ENCODE measurements at places on chromosomes 4 and X.

DNA sequence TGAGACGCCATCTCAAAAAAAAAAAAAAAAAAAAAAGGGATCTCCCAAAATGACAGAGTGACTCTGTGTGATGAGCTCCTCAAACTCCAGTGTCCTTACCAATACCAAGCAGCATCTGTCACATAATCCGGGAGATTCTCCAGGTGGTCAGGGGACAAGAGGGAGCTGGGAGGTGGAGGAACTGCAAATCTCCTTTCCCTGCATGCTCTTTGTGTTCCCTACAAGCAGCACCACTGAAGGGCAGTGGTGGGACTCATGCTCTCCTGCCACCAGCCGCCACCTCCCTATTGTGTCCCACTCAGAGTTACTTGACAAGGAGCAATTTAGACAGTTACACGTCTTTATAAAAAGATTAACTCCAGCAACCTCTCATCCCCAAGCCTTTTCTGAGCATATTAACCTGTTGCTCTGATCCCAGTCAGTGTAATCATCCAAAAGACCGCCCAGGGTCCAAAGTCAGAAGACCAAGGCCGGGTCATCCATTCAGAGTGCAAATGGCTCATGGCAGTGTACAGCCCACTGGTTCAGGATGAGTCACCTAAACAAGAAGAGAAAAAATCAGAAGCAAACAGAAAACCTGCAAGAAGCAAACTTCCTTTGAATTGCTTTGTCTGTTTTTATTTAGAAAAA lies 23.6 kb downstream of the MGST2 start:
- no peak for DNase-seq

- DNase-seq: no peak
Observed at GRCh38 chr4:24995346-24995919, 35.3 kb downstream of the LGI2 start.

- DNase-seq: no peak
Observed at GRCh38 chrX:106780264-106780663, 22.2 kb upstream of the TBC1D8B start.

DNA sequence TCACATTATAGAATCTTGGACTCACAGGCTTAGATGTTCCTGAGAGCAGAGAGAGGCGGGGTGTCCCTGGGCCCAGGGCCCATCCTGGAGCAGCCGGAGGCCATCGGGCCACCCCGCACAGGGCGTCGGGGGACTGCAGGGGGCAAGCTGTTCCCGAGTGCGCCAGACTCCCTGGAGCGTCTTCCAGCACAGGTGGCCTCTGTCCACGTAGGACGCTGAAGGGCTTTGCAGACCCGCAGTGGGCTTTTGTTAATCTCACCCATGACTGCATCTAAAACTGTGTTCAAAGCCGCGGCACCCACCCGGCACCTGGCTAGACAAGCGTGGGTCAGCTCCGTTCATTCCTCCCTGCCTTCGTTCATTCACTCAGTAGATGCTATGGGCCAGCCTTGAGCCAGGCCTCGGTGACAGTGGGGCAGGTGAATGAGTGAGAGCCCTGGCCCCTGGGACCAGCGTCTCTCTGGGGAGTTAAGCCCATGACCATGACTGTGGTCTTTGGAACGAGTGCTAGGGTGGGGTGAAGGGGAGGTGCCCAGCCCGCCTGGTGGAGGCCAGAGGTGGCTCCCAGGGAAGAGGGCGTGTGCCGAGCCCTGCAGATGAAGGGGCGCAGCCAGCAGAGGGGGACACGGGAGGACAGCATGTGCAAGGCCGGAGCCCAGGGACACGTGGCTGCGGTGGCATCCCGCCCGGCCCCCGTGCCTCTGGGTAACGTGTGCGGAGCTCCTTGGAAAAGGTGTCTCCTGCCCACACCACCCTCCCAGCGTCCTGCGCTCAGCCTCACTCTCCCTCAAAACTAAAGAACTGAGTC lies 98.3 kb downstream of the HMX1 start:
- no peak for DNase-seq

GRCh38 chrX:150649096-150649870 lies 43.9 kb upstream of the MTMR1 start:
- no peak for DNase-seq

GRCh38 chrX:15500497-15500966 lies at the start of gene BMX:
Gene BMX (plus strand): TSS chrX:15500807. CDS start chrX:15508354, 7,547 bp downstream.
- no peak for DNase-seq

GRCh38 chr4:180664766-180665368 lies 1578.3 kb upstream of the TENM3 start:
- peak; percentile 92 for DNase-seq

DNA sequence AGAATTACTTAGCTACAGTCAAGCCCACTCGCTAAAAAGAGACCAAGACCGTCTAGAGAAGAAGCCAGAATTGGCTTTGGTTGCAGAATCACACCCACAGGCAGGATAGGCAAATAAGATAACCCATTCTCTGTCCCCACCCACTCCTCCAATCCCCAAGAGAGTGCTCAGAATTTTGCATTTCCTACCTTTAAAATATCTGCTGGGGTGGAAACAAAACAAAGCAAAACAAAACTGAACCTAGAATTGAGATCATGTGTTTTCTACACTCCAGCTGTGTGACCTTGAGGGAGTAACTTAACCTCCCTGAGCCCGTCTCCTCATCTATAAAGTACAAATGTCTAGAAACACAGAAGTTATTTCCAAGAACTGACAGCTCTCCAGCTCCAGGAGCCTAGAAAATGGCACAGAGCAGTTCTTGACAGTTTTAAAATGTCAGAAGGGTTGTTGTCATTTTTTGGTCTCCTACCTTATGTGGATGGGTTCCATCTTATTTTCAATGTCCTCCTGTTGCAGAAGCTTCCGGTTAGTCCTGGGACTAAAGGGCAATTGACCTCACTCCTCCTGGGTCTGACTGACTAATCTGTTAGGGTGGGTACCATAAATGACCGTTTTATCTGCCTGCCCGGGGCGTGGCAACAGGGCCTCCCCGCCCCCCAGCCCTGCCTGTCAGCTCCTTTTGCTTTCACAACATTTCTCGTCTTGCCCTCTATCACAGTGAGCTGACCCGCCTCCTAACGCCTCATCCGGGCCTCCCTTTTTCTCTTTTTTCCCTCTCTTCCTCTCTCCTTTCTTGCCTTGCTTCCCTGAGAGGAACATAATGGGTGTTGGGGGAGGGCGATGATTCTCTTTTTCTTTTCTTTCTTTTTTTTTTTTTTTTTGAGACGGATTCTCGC lies 114.0 kb downstream of the RBM47 start:
- no peak for DNase-seq

DNA sequence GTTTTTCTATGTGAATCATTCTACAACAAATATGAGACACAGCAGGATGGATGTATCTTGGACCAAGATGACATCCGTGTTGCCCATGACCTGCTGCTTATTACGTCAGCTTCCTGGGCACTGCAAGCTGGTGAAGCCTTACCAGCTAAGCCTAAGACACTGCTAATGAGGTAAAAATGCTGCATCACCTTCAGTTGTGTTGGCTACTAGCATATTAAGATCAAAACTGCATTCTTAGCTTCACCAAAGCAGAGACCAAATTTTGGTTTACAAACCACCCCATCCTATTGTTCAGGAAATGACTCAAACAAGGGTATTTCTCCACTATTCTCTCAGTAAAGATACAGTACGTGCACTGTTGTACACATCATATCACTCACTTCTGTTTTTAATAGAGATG lies 50.3 kb downstream of the MAML3 start:
- no peak for DNase-seq

DNA sequence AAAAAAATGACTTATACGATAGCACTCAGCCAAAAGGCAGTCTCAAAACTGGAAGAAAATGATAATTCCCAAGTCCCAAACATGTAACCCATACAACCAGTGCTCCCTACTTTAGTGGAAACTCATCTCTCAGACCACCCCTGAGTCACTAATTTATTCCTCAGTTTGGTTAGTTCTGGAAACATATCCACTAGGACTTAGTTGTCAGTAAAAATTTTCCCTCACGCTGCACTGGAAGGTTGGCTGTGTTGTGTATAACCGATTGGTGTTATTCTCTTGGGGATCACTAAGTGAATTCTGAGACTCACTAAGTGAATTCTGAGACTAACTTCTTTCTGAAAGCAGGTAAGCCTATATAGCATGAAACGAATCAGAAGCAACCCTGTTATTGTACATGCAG lies 48.5 kb upstream of the GAB1 start:
- DNase-seq: no peak

DNA sequence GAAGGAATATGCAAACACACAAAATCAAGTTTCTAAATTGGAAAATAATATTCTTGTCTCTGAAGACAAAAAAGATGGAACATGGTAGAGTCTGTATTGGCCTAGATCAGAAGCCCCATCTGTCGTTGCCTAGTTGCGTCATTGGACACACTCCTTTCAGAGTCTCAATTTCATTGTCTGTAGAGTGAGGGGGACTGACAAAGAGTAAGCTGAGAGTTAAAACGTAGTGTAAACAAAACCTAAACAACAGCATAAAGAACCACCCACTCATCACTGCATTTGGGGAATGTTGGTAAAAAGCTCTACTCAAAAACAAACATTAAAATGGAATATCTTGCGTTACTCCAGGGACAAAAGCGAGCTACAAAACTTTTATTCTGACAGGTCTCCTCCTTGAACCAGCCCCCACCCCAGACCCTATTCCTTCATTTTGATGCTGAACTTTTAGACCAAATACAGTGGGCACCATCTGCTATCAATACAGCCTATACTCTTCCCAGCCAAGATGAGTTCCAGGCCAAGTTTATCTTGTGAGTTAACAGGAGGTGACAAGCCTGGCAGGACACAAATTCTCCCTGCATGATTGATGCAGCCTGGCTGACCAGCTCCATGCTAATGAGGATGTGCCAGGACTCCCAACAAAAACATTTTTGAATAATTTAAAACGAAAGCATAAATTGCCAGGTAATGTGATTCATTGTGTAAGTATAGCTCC lies 125.2 kb downstream of the COL25A1 start:
- DNase-seq: no peak

DNA sequence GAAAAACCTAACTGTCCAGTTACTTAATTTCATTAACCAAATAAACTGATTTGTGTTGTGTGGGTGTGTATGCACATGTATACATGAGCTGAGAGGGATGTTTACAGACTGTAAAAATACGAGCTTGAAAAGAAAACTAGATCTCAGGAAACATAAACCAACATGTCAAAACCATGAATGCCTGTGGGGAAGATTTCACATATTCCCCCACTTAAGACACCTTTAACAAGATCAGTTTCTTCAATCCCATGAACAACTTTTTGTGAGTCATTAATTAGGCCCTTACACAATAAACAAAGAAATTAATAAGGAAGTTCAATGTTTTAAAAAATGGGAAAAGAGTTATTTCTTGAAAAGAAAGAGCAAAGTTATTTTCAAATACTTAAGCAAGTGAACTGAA lies 170.8 kb downstream of the ZNF674 start:
- DNase-seq: no peak

GRCh38 chrX:43505769-43506168 lies 150.3 kb upstream of the MAOA start:
- no peak for DNase-seq

DNA sequence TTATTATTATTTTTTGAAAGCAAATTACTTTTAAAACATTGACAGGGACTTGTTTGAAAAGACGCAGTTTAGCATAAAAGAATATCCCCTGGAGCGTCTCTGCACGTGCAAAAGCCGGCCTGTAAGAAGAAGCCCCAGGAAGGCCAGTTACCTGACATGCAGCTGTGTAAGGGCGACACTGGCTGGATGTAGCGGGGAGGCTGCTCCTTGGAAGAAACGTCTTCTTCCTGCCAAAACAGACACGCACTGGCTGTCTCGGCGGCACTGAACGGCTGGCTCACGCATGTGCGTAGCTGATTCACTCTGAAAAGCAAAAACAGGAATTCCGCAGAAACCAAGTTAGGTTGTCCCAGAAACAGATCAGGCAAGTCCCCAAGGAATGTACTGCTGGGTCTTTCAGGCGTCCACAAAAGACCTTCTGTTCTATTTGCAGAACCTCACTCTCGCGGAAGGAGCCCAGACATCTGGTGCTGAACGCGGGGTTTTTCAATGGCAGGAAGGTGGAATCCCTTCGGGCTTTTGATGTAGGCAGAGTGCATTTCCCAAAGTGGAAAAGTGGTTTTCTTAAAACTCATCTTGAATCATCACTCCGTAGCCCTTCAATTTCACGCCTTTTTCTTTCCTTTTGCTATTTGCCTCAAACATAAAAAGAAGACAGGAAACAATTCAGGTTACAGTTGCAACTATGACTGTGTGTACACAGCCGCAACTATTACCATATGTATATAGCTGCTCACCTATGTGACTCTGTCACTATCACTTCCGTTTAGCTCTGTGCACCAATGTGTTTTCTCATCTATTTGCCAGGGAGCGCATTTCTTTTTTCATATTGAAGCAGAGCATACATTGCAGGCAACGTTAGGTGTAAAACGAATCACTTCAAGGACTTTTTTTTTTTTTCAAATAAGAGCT lies 38.1 kb upstream of the ARSH start:
- DNase-seq: no peak

- no peak for DNase-seq
Observed at GRCh38 chrX:12245650-12246645, 107.7 kb downstream of the FRMPD4 start.

- DNase-seq: no peak
Observed at GRCh38 chrX:28347476-28347875, 239.8 kb upstream of the IL1RAPL1 start.

DNA sequence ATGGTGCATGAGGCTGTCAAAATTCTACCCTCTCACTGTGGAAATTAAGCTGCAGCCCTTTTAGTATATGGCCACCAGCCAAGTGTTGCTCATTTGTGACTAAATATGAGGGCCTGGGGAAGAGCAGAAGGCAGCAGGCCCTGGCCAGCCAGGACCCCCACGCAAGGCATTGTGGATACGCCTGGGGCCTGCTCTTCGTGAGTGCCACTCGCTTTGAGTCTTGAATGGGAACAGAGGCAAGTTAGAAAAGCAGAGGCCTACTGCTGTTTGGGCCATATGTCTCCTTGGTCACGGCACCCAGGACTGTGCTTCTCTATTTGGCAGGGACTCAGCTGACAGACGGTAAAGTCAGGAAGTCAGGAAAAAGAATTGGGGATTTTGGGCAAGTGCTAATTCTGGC lies 10.9 kb downstream of the RTL5 start:
- no peak for DNase-seq

DNA sequence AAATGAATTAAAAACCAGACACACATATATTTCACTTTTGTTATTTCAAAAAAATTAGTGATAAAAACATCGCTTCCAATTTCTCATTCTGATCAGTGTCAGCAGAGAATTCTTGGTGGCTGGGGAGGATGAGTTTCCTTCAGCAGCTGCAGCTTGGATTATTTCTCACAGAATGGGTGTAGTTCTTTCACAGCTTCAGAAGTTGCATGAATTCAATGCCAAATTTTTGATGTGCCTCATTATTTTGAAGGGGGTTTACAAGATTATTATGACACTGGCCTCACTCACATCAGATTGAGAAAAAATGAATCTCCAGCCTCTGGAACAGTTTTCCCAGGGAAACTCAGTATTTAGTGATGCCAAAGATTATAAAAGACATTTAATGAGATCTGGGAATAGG lies 184.9 kb upstream of the WDFY3 start:
- no peak for DNase-seq

GRCh38 chr4:76716658-76717057 lies 181.3 kb downstream of the SOWAHB start:
- DNase-seq: no peak

- DNase-seq: no peak
Observed at GRCh38 chr4:133424605-133425004, 275.5 kb downstream of the PCDH10 start.

GRCh38 chr4:1842339-1842895 lies 13.5 kb downstream of the LETM1 start:
- no peak for DNase-seq

- no peak for DNase-seq
Observed at GRCh38 chr4:78568640-78569305, 17.2 kb downstream of the ANXA3 start.
